ENCODE measurements at places on chromosomes 4 and X. TPM values are rescaled to one million over a fixed set of nuclear protein-coding genes. Genes with fewer than 3 reads are reported as not detected.

SMIM10L2A gene
- total RNA-seq = 0.65 TPM

MAGEA8 gene
- total RNA-seq = not detected

GAGE2A gene
- total RNA-seq = not detected

AFAP1 gene
- 24.3 TPM for total RNA-seq

TBL1X gene
- total RNA-seq = 9.1 TPM

TRIML2 gene
- not detected for total RNA-seq

OPRPN gene
- not detected for total RNA-seq
